ENCODE measurements at places on chromosomes 5 and 9. TPM values are rescaled to one million over a fixed set of nuclear protein-coding genes. Genes with fewer than 3 reads are reported as not detected.
A peak's percentile ranks its signal among the peaks of the same experiment; 100 is the strongest.

DNA sequence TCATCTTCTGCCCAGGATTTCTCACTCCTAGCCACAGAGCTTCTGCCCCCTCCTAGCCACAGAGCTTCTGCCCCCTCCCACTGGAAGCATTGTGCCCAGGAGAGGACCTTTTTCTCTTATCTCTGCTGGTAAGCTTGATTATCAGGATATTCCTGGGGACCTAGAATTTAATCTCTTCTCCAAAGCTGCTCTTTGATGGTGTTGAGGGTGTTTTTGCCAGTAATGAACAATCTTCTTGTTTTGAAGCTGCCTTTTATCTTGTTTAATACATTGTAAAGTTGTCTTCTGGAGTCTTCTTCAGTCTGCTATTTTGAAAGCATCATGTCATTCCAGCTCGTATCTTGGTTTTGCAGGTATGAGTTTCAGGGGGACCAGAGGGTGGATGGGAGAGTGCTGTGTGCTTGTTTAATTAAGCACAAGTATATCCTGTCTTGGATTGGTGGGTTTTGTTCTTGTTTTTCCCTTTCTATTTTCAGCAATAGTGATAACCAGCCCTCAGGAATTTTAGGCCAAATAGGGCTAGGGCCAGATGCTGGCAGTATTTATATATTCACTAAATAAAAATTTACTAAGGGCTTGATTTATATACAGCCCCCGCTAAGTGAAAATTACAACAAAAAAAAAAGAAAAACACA is 214.0 kb upstream of the DMRT1 start:
- H3K36me3 ChIP-seq = no peaks in the 10 kb centered on the region
- no peak for DNase-seq
- peaks cover 5% of the 10 kb centered on the region for H3K4me1 ChIP-seq
- H3K27me3 ChIP-seq = peaks cover 13% of the 10 kb centered on the region

DNA sequence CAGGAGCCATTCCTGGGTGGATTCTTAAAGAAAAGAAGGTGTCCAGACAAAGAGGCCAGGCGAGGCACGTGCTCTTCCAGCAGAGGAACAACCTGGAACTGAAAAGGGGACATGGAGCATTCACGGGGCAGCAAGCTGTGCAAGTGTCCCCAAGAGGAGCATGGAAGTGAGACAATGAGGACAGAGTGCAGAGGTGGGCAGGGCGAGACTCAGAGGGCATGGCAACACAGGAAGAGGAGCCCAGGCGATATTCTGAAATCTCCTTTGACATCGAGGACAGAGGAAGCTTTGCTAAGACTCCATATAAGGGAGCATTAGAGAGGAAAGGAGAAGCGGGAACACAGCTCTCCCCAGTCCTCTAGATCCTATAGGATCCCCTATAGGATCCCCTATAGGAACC is 29.4 kb upstream of the SPATA31E1 start:
- peaks cover 14% of the 10 kb centered on the region for H3K27me3 ChIP-seq
- no peaks in the 10 kb centered on the region for H3K36me3 ChIP-seq
- no peaks in the 10 kb centered on the region for H3K4me1 ChIP-seq
- DNase-seq = no peak
- no peak overlapping the region for H3K4me3 ChIP-seq
- H3K27ac ChIP-seq = no peak overlapping the region

GRCh38 chr5:123929055-123929474 is 417.1 kb downstream of the CSNK1G3 start:
- no peaks in the 10 kb centered on the region for H3K27me3 ChIP-seq
- H3K36me3 ChIP-seq = no peaks in the 10 kb centered on the region
- H3K4me1 ChIP-seq = no peaks in the 10 kb centered on the region
- no peak for DNase-seq
- H3K4me3 ChIP-seq = no peak overlapping the region

- H3K27me3 ChIP-seq = peaks cover 22% of the 10 kb centered on the region
- no peak overlapping the region for H3K4me3 ChIP-seq
- H3K4me1 ChIP-seq = no peaks in the 10 kb centered on the region
These were observed 154.3 kb downstream of the PALM2AKAP2 start for GRCh38 chr9:109934136-109934856.

GRCh38 chr5:149381986-149382338 is 2.9 kb upstream of the IL17B start:
- no peaks in the 10 kb centered on the region for H3K27me3 ChIP-seq
- H3K4me3 ChIP-seq = no peak overlapping the region
- peak; percentile 82 for DNase-seq
- peaks cover 3% of the 10 kb centered on the region for H3K4me1 ChIP-seq
- H3K36me3 ChIP-seq = no peaks in the 10 kb centered on the region

DNA sequence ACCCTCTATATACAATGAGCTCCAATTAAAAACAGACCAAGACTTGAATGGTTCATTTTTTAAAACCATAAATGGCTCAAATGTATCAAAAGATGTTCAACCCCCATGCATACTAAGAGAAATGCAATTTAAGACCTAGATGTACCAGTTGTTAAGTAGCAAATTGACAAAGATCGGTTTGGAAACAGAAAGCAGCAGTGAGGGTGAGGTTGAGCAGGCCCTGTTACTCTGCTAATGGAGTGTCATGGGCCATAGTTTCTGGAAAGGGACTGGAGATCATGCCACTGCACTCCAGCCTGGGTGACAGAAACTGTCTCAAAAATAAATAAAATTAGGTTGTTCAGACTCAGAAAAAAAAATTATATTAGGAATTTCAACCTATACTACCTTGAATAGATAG is 55.0 kb downstream of the FNBP1 start:
- no peak for DNase-seq
- no peaks in the 10 kb centered on the region for H3K27me3 ChIP-seq
- H3K4me1 ChIP-seq = peaks cover 51% of the 10 kb centered on the region

DNA sequence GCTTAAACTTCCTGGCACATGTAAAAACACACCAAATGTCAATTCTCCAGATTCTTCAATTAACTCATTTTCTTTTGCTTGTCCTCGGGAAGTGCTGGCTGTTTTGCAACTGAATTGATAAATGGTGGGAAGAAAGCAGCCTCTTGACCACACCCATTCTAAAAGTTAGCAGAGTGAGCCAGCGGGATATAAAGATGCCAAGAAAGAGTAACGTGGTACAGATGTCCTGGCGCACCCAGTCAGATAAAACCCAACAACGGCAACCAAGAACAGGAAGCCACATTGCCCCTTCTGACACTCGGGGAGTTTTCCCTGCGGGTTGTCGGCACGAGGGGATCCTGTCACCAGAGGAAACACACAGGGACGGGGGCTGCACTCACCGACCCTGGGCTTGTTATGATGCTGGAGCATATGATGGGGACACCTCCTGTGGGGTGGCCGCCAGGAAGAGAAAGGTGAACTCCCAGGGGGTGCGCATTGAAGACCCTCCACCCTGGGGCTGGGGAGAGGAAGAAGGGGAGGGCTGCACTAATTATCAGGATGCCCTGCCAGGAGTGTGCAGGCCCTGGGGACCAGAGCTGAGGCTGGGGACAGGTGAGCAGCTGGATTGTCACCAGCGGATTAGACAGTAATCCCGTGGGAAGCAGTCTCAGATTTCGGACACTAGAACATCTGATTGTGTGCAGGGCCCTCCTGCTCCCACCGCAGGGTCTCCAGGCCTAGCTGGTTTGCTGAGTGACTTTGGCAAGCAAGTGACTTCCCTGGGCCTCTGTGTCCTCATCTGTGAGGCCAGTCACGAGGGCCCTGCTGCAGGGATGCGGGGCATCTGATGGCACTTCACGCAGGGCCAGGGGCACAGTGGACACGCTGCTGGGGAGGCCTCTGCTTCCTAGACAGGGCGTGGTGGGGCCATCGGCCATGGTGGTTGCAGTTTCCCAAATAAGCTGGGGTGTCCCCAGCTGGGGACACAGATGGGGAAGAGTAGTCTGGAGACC is 59.2 kb downstream of the CRB2 start:
- H3K4me3 ChIP-seq = no peak overlapping the region
- no peaks in the 10 kb centered on the region for H3K27me3 ChIP-seq
- no peaks in the 10 kb centered on the region for H3K36me3 ChIP-seq
- H3K27ac ChIP-seq = no peak overlapping the region
- DNase-seq = no peak

DNA sequence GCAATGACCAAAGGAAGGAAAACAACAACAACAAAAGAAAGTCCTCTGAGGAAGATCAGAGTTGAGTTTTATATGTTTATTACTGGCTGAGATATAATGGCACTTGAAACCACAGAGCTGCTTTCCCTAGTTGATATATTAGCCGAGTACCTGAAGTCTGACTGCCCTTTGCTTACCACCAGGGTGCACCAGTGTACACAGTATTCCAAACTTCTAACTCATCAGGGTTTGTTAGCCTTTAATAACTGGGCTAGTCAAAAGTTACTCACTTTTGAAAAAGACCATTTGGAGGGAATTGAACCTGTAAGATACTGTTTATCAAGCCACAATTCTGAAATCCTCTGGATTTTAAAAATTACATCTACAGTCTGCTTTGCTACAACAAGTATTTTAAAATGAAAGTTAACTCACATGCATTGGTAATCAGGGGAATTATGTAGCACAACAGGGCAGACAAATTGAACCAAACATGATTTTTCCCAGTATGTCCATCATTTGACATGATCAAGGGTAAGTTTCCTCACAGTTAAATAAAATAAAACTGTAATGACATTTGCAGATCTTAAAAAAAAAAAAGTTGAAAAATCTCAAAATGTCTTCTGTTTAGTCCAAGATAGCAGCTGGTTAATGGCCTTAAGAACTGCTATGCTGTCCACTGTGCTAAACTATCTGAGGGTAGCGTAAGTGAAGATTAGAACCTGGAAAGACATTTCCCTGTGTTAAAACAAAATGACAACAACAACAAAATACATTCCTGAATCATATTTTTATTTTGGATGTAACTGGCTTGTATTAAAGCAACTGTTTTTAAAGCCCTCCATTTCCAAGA is 57.3 kb upstream of the C6 start:
- H3K27me3 ChIP-seq = peaks cover 5% of the 10 kb centered on the region
- no peaks in the 10 kb centered on the region for H3K4me1 ChIP-seq
- no peaks in the 10 kb centered on the region for H3K36me3 ChIP-seq
- no peak for DNase-seq
- H3K4me3 ChIP-seq = no peak overlapping the region

GRCh38 chr5:72811849-72812248 is 4.6 kb upstream of the TNPO1 start:
- H3K4me1 ChIP-seq = no peaks in the 10 kb centered on the region
- no peak overlapping the region for H3K4me3 ChIP-seq
- no peak overlapping the region for H3K27ac ChIP-seq
- H3K36me3 ChIP-seq = no peaks in the 10 kb centered on the region
- peaks cover 47% of the 10 kb centered on the region for H3K27me3 ChIP-seq
- no peak for DNase-seq

- H3K4me1 ChIP-seq = peaks cover 3% of the 10 kb centered on the region
- no peaks in the 10 kb centered on the region for H3K27me3 ChIP-seq
- no peak overlapping the region for H3K27ac ChIP-seq
- no peak overlapping the region for H3K4me3 ChIP-seq
These were observed 11.2 kb downstream of the ZFP62 start for GRCh38 chr5:180849827-180850226.

- no peak overlapping the region for H3K27ac ChIP-seq
- peaks cover 39% of the 10 kb centered on the region for H3K27me3 ChIP-seq
- no peak for DNase-seq
- no peak overlapping the region for H3K4me3 ChIP-seq
- no peaks in the 10 kb centered on the region for H3K4me1 ChIP-seq
These were observed 203.8 kb downstream of the TSSK1B start for GRCh38 chr5:113230711-113231652.

DNA sequence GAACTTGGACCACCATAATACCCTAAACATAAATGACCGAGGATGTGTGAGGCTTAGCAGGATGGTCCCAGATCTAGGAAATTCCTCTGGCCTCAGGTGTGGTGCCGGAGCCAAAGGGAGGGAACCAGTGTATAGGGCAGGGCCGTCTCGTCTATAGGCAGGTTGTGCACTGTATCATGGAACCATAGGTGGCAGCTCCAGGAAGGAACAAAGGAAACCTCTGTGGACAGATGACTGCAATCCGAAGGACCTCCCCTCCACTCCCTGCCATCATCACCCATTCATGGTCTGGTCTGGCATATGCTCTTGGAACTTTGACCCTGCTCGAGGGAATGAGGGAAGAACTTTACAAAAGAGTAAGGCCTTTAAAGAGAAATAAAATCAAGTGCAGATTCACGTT is 2.9 kb upstream of the MACIR start:
- H3K4me1 ChIP-seq = peaks cover 6% of the 10 kb centered on the region
- H3K27me3 ChIP-seq = peaks cover 12% of the 10 kb centered on the region
- H3K27ac ChIP-seq = no peak overlapping the region
- H3K4me3 ChIP-seq = no peak overlapping the region
- no peak for DNase-seq

DNA sequence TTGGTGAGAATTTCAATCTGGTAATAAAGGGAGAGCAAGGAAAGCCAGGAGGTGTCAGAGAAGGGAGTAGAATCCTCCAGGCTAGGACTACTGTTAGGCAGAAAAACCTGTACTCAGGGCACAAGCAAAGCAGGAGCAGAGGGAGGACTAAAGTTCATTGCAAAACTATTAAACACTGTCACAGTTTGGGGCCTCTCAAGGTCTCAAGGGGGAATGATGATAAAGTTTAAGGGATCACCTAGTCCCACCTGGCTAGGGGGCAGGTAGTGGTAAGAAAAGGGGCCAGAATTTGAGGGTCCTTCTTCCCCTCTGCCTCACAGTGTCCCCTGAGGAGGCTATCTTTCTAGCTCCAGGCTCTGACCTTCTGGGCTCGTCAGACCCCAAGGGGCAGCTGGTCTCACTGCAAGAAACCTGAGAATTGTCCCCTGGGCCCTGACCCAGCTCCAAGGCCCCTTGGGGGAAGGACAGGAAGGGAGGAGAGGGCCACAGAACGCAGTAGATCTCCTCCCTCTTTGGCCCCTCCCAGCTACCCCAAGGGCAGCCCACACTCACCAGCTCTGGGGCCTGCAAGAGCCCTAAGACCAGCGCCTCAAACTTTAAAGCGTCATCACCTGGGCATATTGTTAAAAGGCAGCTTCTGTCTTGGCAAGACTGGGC is 974 bp downstream of the CCDC69 start:
- H3K4me3 ChIP-seq = peak overlapping the region; percentile 87
- no peaks in the 10 kb centered on the region for H3K27me3 ChIP-seq
- peaks cover 63% of the 10 kb centered on the region for H3K4me1 ChIP-seq
- H3K36me3 ChIP-seq = peaks cover 10% of the 10 kb centered on the region

- H3K4me1 ChIP-seq = peaks cover 21% of the 10 kb centered on the region
- H3K27me3 ChIP-seq = no peaks in the 10 kb centered on the region
- H3K4me3 ChIP-seq = no peak overlapping the region
- DNase-seq = no peak
These were observed 74.3 kb downstream of the KIAA0825 start for GRCh38 chr5:94544031-94544650.

DNA sequence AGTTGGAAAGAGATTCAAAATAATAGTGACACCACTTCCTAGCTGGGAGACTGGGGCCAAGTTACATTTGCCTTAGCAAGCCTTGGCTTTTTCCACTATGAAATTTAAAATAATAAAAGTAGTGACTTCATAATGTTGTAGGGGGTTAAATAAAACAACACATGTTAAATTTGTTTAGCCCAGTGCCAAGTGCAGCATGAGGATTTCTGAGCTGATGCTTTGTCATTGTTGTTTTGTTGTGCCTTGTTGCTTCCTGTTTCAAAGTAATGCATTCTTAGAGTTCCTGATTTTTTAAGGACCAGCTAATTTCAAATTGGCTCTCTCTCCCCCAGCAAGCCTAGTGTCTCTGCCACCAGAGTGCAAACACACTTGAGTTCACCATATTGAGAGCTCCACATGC is 270.7 kb upstream of the PAPPA start:
- no peaks in the 10 kb centered on the region for H3K27me3 ChIP-seq
- no peak for DNase-seq
- H3K27ac ChIP-seq = no peak overlapping the region
- H3K36me3 ChIP-seq = no peaks in the 10 kb centered on the region
- H3K4me3 ChIP-seq = no peak overlapping the region
- H3K4me1 ChIP-seq = no peaks in the 10 kb centered on the region

- H3K36me3 ChIP-seq = no peaks in the 10 kb centered on the region
- H3K27ac ChIP-seq = no peak overlapping the region
- peaks cover 3% of the 10 kb centered on the region for H3K27me3 ChIP-seq
- DNase-seq = no peak
These were observed 855.5 kb upstream of the DMAC1 start for GRCh38 chr9:8655071-8655470.

C9 gene
- not detected for total RNA-seq

PKD2L2 gene
- total RNA-seq = not detected

PLEKHG4B gene
- total RNA-seq = not detected

Measured in natural killer cell treated with Interleukin-12 subunit alpha and Interleukin-12 subunit beta and Interleukin-15 and Interleukin-18, amount 100 ng/mL, for 72 hours (primary cell).